ENCODE measurements at places on chromosomes 13 and 19.

DNA sequence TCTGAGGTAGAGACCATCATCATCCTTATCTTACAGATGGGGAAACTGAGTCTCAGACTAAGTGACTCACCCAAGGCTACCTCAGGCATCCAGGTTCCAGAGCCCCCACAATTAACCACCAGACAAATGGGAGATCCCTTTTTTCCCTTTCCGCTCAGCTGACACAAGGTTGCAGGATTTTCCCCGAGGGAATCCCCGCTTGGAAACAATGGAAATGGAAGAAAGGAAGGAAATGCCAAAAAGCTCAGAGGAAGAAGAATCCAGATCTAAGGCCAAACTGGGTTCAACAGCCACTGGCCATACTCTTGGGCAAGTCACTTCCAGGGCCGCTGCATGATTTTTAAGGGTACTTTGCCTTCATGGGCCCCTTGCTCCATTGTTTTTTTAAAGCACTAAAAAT lies 1.6 kb downstream of the ZNF71 start:
- no peak for DNase-seq

DNA sequence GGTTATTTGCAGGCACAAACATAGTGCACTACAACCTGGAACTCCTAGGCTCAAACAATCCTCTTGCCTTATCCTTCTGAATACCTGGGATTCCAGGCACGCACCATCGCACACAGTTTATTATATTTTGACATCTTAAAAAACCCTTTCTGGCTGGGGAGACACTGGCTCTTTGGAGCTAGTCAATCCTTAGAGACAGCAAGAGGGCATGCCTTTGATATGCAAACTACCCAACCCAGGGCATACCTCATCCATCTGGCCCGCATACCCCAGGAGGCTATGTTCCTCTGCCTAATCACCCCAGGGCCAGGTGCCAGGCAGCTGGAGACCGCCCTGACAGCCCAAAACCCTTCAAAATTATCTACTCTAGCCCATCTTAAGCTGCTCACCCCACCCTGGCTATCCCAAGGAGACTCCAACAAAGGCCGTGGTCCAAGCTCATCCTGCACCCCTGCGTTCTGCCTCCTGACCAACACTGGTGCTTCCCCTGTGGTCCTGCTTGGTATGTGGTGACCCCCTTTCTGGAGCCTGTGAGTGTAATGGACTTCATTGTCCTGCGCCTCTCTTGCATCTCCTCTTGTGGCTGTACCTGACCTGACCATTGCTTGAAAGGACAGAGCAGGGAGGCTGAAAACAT lies 86.4 kb downstream of the RGCC start:
- no peak for DNase-seq

GRCh38 chr19:35347171-35347929 lies at the start of gene FFAR1:
Gene FFAR1 (plus strand): TSS chr19:35347902. CDS start chr19:35351552, 3,650 bp downstream.
- no peak for DNase-seq

GRCh38 chr13:51213173-51213728 lies 8.9 kb upstream of the FAM124A start:
- DNase-seq, result no peak

GRCh38 chr13:28529836-28530235 lies 34.9 kb upstream of the FLT1 start:
- DNase-seq, result no peak

GRCh38 chr13:44592216-44592847 lies 16.2 kb upstream of the TSC22D1 start:
- no peak for DNase-seq

GRCh38 chr13:48879432-48879831 lies 96.3 kb upstream of the FNDC3A start:
- no peak for DNase-seq
